Dermis microvascular lymphatic vessel endothelial cell (primary cell): ENCODE measurements at places on chromosomes 11 and 22. TPM values are rescaled to one million over a fixed set of nuclear protein-coding genes. Genes with fewer than 3 reads are reported as not detected.

TRPC6 gene
- 13.1 and 27.6 TPM in 2 replicates for total RNA-seq

TRIM29 gene
- total RNA-seq, result not detected in 2 replicates

SMIM35 gene
- total RNA-seq, result not detected in 2 replicates

MYRF gene
- total RNA-seq, result 0.25 and 0.26 TPM in 2 replicates

SERGEF gene
- total RNA-seq, result 16.2 and 18.7 TPM in 2 replicates

ZBED5 gene
- total RNA-seq, result 9.4 and 11.4 TPM in 2 replicates

MS4A6A gene
- total RNA-seq, result 0.26 and 0.63 TPM in 2 replicates

GRCh38 chr11:122837528-122838346, 563 bp upstream of the CRTAM start:
- no peak for DNase-seq

DNA sequence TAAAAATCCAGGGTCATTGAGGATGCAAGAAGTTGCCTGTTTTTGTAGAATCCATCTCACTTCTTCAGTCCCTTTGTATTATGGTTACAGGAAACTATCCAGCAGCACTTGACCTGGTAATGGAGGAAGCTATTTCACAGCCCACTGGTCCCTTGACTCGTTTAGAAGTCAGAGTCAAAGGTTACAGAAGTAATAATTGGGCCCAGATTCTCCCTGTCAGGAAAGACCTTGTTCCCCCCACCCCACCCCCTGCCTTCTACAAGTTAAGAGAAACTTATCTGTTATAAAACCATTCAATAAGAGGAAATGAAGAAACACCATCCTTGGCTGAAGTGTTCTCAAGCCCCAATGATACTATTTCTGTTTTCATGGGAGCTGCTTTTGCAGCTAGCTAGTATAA, 65.8 kb downstream of the CSTPP1 start:
- no peak for DNase-seq

GRCh38 chr22:38461414-38462081, 6.3 kb upstream of the KDELR3 start:
- DNase-seq, result peak; percentile 75

DNA sequence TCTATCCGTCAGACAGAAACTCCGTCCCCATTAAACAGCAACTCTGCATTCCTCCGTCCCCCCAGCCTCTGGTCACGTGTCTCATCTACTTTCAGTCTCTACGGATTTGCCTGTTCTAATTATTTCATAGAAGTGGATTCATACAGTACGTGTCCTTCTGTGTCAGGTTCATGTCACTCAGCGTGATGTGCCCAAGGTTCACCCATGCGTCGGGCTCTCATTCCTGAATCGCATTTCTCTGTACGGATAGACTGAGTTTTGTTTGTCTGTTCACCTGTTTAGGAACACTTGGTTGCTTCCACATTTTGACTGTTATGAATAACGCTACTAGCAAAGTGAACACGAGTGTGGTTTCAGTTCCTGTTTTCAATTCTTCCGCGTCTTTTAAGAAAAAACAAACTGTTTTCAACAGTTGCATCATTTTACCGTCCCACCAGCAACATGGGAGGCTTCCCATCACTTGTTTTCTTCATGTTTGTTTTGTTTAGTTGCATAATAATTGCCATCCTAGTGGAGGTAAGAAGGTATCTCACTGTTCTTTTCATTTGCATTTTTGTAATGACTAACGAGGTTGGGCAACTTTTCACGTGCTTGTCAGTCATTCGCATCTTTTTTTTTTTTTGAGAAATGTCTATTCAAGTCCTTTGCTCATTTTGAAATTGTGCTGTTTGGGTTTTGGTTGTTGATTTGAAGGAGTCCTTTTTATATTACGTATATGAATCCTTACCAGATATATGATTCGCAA, 8.9 kb upstream of the NLRP6 start:
- DNase-seq, result no peak

- DNase-seq, result no peak
Measured at GRCh38 chr11:132504501-132505041, 1027.7 kb downstream of the OPCML start.

GRCh38 chr11:76823481-76824028, 37.2 kb upstream of the ACER3 start:
- peak; percentile 97 for DNase-seq
